ENCODE measurements at places on chromosomes 2 and 18. TPM values are rescaled to one million over a fixed set of nuclear protein-coding genes. Genes with fewer than 3 reads are reported as not detected.

DNA sequence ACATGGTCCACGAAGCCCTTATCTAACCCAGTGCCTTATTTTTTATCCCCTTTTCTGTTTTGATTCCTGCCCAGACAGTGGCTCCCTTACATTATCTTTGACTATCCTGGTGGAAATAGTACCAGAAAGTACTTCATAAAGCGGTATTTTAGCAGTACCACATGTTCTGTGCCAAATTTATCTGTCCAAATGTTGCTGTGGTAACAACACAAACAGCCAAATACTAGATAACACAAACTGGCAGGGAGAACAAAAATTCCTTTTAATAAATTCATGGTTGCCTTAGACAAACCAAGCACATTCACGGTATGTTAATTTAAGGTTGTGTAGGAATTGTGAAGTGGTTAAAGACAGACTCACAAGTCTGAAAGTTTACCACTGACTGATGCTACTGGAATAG is 187.9 kb upstream of the LHCGR start:
- DNase-seq, result no peak

Gene NMUR1
- total RNA-seq, result 0.32 TPM

- DNase-seq, result no peak
These were observed 522.7 kb downstream of the THSD7B start for GRCh38 chr2:137287913-137288639.

Gene RAB6C
- 0.25 TPM for total RNA-seq

DNA sequence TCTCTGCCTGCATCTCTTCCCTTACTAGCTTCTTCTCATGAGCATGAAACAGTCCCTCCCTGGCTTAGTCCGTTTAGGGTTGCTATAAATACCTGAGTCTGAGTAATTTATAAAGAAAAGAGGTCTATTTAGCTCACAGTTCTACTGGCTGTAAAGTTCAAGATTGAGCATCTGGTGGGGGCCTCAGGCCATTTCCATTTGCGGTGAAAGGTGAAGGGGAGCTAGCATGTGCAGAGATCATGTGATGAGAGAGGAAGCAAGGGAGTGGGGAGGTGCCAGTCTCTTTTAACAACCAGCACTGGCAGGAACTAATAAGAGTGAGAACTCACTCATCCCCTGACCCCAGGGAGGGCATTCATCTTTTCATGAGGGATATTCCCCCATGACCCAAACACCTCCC is 26.8 kb downstream of the RHBDD1 start:
- DNase-seq, result no peak

DNA sequence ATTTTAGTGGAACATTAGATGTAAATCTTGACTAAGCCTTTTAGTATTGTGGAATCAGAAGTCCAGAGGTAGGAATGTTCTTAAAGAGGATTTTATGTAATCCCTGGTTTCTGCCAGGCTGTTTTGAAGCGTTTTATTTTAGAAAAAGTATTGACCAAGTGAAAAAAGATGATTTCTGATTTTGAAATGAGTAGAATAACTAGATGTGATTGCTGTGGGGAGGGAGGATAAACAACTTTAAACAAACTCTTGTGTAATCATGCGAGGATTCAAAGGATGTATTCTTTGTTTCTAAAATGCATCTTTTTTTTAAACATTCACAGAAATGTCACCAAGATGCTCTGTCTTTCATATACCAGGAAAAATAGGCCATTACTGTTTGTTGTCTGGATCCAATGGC is 53.9 kb downstream of the PHLPP1 start:
- no peak for DNase-seq

- no peak for DNase-seq
These were observed 191.1 kb upstream of the REV1 start for GRCh38 chr2:99680946-99681345.

- no peak for DNase-seq
These were observed 149.3 kb downstream of the CSRNP3 start for GRCh38 chr2:165618806-165619205.
